Urothelium cell line (cell line): ENCODE measurements at places on chromosomes 6 and 20.
A peak's percentile ranks its signal among the peaks of the same experiment; 100 is the strongest.

GRCh38 chr6:88984152-88984551 is 20.7 kb upstream of the RNGTT start:
- no peak for DNase-seq

- DNase-seq, result peak; percentile 55
These were observed 156.6 kb downstream of the NFATC2 start for GRCh38 chr20:51385646-51386530.

DNA sequence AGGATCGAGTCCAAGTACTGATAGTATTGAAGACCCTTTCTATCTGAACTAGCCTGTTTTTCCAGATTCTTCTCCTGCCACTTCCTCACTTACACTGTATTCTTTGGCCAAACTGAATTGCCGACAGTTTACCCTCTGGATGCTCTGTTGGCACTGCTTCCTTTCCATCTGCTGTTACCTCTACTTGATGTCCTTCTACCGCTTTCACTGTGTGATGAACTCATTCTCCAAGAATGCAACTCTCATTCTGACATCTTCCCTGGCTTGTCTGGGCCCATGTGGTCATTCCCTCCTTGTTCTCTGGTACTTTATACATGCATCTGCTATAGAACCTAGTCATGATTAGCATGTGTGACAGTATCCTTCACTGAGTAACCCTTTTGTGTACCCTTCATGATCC is 16.3 kb downstream of the RPRD1B start:
- DNase-seq, result peak; percentile 63

DNA sequence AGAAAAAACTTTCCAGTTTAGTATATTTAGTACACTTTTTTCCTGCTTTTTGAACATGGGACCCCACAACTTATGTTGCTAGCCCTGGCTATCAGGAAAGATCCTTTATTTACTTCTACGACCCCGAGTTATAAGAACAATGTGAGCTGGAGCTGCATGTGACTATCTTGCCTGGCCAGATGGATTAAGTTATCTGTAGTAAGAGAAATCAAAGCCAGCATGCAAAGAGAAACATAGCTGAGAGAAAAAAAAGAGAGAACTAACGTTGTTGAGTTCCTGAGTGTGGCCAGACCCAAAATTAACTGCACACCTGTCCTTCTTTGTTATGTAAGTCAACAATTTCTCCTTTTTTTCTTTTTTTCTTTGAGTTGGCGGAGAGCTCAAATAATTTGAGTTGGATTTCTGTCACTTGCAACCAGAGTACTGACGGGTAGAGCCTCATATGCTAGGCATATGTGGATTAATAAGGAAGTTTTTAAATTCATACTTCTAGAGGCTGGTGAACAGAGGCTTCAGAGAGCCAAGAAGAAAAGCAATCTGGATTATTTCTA is 219.5 kb downstream of the HACE1 start:
- DNase-seq, result no peak

GRCh38 chr6:1400126-1400850 is 10.9 kb downstream of the FOXF2 start:
- no peak for DNase-seq

- no peak for DNase-seq
These were observed 3.9 kb upstream of the WFDC2 start for GRCh38 chr20:45465491-45466266.

DNA sequence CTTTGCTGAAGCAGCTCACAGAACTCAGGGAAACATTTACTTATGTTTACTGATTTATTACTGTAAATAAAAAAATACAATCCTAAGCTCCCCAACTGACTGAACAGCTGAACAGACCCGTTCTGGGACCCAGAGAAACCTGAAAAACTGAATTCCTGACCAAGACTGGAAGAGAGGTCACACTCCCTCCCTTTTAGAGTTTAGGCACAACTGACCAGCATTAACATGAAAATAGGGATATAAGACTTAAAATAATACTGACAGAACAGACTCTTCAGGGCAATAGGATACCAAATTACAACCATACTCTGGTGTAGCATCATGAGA is 11.7 kb upstream of the RPS10 start:
- no peak for DNase-seq

DNA sequence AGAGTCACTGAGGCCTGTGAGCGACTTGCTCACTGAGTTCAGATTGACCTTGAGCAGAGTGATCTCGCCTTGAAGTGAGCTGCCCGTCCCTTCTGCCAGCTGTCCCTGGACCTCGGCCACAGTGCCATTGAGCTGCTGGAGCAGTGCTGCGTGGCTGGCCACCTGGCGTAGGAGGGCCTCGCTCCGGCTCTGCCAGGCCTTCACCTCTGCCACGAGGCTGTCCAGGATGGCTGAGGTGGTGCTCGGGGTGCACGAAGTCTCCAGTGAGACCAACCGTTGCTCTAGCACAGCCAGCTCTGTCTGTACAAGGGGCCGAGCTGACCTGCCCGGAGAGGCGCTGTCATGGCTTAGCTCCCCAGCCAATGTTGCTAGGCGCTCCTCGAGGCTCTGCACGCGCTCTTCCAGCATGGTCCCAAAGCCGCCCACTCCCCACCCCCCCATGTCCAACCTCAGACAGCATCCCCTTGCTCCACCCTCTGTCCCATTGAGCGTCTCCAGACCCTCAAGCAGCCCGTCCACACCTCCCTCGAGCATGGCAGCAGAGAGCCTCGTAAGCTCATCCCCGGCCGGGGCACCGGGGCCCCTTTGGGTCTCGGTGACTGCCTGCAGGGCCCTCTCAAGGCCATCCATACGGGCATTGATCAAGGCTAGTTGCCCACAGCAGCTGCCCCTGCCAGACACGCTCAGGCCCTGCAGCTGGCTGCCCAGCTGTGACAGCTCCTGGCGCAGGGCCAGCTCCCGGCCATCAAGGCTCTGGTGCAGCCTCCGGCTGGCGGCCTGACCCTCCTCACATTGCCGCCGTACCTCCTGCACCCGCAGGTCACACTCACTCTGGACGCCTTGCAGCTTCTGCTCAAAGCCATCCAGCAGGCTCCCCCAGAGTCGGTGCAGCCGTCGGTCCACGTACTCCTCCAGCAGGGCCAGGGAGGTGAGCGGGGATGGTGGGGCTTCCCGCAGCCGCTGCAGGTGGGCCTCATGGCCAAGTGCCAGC is 4.6 kb downstream of the EMILIN3 start:
- DNase-seq, result no peak

DNA sequence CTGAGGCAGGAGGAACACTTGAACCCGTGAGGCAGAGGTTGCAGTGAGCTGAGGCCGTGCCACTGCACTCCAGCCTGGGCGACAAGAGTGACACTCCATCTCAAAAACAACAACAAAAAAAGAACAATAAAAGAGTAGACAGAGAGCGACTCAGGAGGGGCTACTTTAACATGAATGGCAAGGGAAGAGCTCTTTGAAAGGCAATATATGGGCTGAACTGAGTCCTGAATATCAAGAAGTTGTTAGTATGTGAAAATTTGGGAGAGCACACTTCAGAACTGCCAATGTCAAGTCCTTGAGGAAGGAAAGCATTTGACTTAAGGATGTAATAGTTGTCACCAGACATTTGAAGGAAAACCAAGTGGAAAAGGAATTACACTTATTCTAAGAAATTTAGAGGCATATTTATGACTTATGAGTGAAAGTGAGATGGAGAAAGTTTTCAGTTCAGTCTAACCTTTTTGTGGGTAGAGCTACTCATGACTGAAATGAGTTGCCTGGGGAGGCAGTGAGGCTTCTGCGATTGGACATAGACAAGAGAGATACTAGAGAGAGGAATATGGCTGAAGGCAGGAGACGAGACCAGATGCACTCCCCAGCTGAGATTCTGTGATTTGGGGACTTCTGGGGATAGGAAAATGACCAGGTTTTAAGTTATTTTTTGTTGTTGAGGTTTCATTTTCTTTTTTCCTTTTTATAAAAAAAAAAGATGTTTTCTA is 48.6 kb upstream of the SLC16A10 start:
- DNase-seq, result no peak

GRCh38 chr6:11951868-11952267 is 60.2 kb upstream of the HIVEP1 start:
- DNase-seq, result no peak

- no peak for DNase-seq
These were observed 24.3 kb upstream of the NHSL1 start for GRCh38 chr6:138523347-138524210.

DNA sequence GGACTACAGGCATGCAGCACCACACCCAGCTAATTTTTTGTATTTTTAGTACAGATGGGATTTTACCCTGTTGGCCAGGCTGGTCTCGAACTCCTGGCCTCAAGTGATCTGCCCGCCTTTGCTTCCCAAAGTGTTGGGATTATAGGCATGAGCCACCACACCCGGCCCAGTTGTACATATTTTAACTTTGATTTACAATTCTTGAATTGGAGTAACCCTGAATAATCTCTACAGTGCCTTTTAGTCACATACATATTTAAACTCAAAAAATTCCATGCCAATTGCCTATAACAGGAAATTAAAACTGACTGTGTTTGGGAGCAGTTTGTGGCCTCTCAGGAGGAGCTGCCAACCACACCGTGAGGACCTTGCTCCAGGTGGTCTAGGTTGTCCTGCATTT is 199.8 kb upstream of the PDE10A start:
- no peak for DNase-seq

- DNase-seq, result no peak
These were observed 17.9 kb upstream of the TRIM26 start for GRCh38 chr6:30231067-30231466.

DNA sequence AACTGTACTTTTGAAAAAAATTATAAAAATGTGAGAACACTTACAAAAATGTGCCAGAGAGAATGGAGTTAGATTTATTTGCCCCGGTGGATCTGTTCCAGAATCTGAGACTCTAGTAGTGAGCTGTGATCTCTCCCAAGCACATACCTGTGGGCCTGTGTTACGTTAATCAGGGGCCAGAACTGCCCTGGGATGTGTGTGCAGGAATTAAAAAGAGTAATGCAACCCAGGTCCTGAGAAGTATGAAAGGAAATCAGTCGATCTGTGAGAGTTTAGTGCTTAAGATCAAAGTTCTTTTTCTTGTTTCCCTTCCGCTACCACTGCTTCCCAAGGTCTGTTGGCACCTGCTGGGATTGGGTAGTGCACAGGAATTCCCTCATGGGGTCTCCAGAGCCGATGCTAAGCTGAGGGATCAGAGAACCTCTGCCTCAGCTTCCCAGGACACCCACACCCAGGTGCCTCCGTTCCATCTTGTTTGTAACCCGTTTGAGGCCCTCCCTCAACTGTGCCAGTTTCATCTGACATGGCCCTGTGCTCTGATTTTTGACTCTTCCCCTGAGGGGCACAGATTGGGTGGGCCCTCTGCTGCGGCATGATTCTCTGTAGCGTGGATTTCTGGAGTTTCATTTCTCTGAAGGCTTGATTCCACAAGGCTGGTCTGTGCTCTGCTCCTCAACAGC is 87.7 kb downstream of the RREB1 start:
- no peak for DNase-seq

GRCh38 chr6:146077992-146078391 is 49.1 kb downstream of the GRM1 start:
- DNase-seq, result no peak

- no peak for DNase-seq
These were observed 307.7 kb upstream of the DEFB115 start for GRCh38 chr20:30949761-30950160.

- DNase-seq, result no peak
These were observed 460.7 kb downstream of the CBLN4 start for GRCh38 chr20:55544638-55545037.
